Retina (tissue), 1 donor: ENCODE measurements at places on chromosomes 2 and 18.

DNA sequence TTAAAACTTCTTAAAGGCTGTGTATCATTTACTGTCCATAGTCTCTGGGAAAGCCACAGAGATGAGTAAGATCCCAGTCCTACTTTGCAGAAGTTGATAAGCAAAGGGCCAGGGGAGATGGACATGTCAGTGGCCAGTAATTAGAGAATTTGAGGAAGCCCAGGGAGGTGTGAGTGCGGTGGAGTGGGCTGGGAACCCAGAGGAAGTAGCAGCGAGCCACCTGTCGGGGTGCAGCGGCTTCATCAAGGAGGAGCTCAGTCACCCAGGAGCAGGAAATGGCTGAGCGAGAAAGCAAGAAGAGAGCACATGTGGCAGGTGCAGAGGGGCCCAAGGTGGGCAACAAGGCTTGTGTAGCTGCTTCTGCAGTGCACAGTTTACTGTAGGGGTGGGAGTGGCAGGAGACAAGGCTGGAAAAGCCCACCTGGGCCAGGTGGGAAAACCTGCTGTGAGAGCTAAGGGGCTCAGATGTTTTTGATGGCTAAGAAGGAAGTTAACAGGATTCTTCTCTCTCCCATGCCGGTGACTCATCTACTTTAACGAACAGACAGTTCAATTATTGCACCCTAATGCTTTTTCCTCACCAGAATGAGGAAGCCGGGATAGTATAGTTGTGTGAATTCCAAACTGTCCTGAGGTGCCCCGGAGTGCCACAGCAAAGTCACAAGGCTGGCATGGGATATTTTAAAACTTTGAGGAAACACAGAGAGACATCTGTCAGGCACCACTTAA lies 34.8 kb upstream of the MGAT5 start:
- DNase-seq = no peak

DNA sequence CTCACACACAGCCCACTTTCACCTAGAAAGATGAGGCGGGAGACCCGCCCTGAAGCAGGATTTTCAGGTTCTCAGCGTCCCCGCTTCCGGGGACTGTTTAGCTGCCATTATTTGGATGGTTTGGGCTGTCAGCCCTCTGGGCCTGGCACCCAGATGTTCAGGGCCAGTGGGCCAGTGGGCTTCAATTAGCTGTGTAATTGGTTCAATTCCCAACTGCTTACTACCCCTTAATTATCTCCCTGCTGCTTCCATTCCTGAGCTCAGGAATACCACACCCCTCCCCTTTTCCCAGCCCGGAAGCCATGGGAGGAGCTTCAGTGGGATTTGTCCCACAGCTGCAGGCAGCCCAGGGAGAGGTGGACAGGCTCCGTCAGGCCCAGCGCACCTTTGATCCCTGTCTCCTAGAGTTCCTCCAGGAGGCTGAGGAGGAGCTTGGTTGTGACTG lies 114.1 kb upstream of the MYCN start:
- DNase-seq = no peak

DNA sequence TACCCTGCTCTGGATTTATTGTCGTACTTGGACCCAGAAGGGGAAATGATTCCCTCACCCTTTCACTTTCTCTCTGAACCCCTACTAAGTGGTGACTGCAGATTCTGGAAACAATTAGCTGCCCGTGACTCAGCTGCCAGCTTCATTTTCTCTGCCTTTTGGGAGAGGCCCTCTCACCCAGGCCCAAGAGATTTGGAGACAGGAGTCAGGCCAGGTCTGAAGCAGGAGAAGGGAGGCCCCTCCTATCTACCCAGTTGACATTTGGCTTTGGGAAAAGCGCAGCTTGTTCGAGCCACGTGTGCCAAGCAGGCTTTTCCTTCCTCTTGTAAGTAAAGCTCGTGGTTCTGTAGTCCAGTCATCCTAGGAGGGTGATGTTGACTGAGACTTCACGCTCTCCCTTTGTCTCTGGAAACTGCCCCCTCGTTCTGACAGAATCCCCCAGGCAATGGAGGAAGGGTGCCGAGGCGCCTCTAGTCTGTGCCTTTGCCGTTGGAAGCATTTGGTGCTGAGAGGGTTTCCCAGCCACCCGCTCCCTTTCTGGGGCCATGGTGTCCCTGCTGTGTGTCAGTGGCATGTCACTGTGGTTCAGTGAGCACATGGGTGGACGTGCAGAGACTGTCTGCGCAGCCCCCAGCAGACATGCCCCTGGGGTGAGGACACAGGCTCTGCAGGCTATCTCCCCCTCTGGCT lies 8.6 kb downstream of the OXER1 start:
- no peak for DNase-seq

GRCh38 chr2:1360144-1360543 lies 53.1 kb upstream of the TPO start:
- no peak for DNase-seq

- no peak for DNase-seq
These were observed 144.7 kb downstream of the RNF144A start for GRCh38 chr2:7061921-7062320.

DNA sequence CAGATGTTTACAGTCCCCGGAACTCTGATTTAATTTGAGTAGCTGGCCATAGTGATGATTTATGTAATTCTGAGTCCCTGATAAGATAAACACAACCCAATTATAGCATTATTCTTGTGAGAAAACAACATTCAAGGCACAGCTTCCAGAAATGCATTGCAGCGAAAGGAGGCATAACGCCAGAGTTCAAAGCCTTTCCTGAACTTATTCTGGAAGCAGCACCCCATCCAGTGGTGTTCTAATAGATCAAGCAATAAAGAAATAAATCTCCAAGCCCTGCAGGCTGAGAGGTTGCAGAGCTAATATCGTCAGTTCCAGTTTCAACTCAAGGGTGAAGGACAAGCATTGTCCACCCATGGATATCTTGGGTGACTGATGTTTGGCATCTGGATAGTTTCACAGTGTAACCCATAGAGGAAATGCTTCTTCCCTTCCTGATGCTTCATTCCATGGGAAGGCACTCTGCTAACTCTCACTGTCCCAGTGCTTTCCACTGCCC lies 18.8 kb downstream of the CDH2 start:
- no peak for DNase-seq

DNA sequence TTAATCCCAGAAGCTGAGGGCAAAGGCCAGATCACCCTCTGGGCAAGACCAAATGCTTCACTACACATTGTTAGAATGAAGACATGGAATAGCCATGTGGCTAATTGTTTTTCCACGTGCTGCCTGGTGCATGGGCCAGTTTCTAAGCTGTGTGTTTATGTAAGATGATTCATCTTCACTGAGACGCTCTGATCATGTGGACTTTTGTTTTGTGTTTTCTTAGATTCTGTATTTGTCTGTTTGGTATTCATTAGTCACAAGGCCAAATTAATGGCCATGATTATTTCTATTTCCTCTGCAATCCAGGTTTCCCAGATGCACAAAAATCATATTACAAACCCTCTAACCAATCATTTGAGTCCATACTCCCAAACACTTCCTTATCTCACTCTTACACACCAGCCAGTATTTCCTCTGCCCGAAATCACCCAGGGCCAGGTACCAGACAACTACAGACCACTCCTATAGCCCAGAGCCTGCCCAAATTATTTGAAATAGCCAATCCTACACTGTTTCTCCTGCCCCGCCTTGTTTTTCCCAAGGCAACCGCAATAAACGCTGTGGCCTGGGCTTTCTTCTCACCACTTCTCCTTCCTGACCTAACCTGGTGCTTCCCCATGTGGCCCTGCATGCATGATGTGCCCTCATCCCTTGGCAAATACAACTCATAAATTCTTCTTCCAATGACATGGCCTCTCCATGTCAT lies 94.2 kb upstream of the SP3 start:
- no peak for DNase-seq

GRCh38 chr2:234425639-234426603 lies 71.0 kb downstream of the ARL4C start:
- DNase-seq = no peak

- DNase-seq = no peak
These were observed 35.4 kb downstream of the INSIG2 start for GRCh38 chr2:118123561-118124232.

DNA sequence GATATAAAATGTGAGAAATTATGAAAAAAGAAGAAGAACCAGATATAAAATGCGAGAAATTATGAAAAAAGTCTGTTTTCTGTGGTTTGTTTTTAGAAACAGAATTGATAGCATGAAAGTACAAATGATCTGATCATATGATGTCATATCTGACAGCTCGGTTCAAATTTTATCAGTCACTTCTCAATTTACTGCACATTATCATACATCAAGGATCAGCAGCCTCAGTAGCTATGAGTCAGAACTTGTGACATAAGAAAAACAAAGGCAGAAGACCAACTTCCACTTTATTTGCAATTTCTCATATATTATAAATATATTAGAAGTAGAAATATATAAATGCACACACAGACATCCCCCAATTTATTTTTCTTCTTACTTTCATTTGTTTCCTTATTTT lies 634.0 kb downstream of the LRP1B start:
- no peak for DNase-seq

DNA sequence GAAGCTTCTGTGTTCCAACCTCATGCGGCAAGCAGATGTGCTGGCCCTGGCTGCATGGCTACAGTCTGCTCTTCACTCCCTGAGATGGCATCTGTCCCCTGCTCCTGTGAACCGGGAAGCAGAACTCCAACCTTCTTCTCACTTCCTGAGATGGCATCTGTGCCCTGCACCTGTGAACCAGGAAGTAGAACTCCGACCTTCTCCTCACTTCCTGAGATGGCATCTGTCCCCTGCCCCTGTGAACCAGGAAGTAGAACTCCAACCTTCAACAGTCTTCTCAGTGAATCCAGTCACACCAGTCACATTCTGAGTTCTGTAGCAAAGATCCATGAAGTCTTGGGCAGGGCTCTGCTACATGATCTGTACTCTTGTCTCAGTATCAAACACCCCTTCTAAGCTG lies 887.2 kb upstream of the KLHL29 start:
- no peak for DNase-seq

GRCh38 chr18:67194886-67195285 lies 321.6 kb downstream of the DSEL start:
- no peak for DNase-seq

DNA sequence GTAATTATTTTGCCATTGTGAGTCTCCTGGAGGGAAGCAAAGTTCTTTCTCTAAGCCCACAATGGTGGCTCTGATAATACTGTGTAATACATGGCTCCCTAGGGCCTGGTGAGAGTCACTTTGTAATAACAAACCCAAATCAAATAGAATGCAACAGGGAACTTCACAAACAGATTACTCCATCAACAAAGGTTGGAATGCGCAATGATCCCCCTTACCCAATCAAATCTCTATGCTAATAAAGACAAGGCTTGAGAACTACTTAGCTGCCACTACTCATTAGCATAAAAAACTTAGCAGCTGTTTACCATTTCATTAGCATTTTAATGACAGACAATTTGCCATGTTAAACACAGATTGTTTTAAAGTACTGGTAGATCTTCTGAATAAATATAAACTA lies 285.6 kb upstream of the SESTD1 start:
- no peak for DNase-seq

- DNase-seq = peak; percentile 51
These were observed 138.6 kb downstream of the DTNA start for GRCh38 chr18:34848695-34849094.

DNA sequence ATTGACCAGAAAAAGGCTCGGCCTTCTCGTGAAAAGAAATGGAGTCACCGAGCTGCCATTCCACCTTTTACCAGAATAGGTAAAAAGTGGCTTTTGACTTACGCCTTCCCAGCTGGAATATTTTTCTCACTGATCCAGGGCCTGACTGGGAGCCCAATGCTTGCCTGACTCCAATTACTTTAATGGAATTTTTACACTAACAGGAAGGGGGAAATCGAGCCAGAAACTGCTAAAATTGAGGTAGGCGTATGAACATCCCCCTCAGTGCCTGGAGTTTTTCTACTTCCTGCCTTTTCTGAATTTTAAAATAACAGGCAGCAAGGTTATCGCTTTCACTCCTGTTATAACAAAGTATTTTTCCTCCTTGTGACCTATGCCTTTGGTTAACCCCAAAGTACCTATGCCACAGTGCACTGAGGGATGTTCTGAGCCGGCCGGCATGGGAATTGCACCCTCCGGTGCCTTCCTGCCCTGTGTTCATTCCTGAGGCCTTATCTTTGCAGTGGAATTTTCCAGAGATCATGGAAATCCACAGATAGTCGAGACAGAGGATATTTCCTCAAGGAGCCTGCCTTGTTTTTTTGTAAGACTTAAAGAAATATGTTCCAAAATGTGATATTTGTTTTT lies 18.3 kb upstream of the RPL31 start:
- DNase-seq = no peak

DNA sequence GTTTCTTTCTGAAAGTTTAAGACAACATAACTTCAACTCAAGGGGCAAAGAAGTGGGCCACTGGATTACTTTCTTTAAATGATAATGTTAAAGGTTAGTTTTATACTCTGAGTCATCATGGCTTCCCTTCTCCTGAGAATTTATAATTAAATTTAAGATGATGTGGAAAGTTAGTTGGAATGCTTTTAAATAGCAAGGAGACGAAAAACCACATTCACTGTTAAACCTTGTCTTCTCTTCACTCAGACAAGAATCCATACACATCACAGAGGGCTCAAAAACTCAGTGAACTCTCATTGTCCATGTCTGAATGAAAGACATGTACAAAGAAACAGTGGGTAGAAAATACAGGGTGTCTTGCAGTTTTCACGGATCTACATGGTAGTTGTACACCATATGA lies 65.6 kb downstream of the COL5A2 start:
- DNase-seq = no peak

- no peak for DNase-seq
These were observed 13.2 kb downstream of the ADRA2B start for GRCh38 chr2:96103187-96103601.

DNA sequence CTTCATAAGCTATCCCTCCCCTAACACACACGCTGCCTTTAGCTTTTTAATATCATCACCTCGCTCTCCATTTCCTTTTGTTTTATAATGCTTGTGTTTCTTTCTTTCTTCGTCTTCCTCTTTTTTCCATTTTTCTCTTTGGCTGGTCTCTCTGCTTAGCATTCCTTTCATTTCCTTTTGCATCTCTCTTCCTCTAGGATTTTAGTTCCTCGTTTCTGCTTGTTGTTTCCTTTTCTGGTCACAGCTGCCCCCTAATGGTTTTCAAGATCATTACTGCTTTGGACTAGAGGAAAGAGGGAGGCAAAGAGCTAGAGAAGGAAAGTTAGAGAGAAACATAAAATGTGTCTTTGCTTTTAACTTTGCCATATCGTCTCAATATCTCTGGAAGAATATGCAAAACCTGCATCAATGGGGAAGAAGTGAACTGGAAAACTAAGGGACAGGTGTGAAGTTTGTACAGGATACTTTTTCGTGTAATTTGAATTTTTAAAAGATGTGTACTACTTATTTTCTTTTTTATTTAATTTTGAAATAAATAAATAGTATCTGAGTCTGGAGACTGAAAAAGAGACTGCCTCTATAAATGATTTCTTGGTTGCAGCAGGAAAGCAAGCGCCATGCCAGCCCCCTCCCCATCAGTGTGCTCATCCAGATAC lies 6.3 kb upstream of the NRP2 start:
- DNase-seq = peak; percentile 68

GRCh38 chr2:15471606-15472005 lies 89.5 kb downstream of the NBAS start:
- no peak for DNase-seq

DNA sequence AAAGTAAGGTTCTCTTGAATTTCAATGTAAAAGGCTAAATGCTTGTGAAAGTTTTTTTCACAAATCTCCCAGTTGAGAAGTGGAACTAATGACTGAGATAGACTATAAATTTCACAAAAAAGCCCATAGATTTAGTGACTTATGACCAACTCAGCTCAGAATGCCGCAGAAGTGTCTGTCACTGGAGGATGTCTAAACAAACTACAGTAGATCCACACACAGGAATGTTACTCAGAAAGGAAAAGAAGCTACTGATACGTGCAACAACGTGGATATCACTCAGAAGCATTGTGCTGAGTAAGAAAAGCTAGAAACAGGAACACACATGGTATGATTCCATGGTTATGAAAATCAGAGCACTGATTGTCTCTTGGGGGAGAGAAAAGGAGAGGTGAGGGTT lies 151.9 kb downstream of the DOCK10 start:
- DNase-seq = no peak
